ENCODE measurements at places on chromosomes 1 and 21. TPM values are rescaled to one million over a fixed set of nuclear protein-coding genes. Genes with fewer than 3 reads are reported as not detected.

The CHODL gene
- 0.22 TPM for total RNA-seq

GRCh38 chr1:229645324-229645993 is 19.4 kb downstream of the URB2 start:
- H3K27me3 ChIP-seq: no peaks in the 10 kb centered on the region
- H3K4me1 ChIP-seq: peaks cover 13% of the 10 kb centered on the region
- H3K4me3 ChIP-seq: no peak overlapping the region
- no peak for DNase-seq

DNA sequence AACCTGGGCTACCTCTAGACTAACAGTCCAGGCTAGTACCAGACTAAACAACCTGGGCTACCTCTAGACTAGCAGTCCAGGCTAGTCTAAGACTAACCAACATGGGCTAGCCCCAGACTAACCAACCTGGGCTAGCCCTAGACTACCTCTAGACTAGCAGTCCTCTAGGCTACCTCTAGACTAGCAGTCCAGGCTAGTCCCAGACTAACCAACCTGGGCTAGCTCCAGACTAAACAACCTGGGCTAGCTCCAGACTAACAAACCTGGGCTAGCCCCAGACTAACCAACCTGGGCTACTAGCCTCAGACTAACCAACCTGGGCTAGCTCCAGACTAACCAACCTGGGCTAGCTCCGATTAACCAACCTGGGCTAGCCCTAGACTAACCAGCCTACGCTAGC is 2.0 kb downstream of the TFF2 start:
- no peaks in the 10 kb centered on the region for H3K36me3 ChIP-seq
- peaks cover 35% of the 10 kb centered on the region for H3K27me3 ChIP-seq
- H3K4me3 ChIP-seq: no peak overlapping the region
- H3K27ac ChIP-seq: no peak overlapping the region
- DNase-seq: no peak
- H3K4me1 ChIP-seq: no peaks in the 10 kb centered on the region

The SPRR2F gene
- total RNA-seq: 77.4 TPM
